Activated naive CD8-positive, alpha-beta T cell treated with anti-CD3 and anti-CD28 coated beads, Interleukin-2, amount 50 U/mL, for 16 hours (primary cell): ENCODE measurements at places on chromosomes 7 and 10.

GRCh38 chr10:119217401-119217800 lies 10.0 kb downstream of the GRK5 start:
- no peak for DNase-seq

- no peak for DNase-seq
Observed at GRCh38 chr10:125096371-125096770, 64.0 kb downstream of the CTBP2 start.

- DNase-seq, result no peak
Observed at GRCh38 chr7:87575521-87575920, 25.2 kb downstream of the ABCB1 start.

GRCh38 chr10:102904346-102904745 lies 13.7 kb upstream of the CNNM2 start:
- DNase-seq, result no peak

DNA sequence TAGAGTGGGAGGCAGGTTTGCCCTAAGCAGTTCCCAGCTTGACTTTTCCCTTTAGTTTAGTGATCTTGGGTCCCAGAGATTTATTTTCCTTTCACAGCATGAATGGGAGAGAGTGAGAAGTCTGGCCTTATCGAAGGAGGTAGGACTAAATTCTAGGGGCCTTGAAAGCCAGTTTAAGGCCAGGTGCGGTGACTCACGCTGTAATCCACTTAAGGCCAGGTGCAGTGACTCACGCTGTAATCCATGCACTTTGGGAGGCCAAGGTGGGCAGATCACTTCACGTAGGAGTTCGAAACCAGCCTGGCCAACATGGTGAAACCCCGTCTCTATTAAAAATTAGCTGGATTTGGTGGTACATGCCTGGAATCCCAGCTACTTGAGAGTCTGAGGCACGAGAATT lies 392.2 kb downstream of the ACTR3B start:
- no peak for DNase-seq

DNA sequence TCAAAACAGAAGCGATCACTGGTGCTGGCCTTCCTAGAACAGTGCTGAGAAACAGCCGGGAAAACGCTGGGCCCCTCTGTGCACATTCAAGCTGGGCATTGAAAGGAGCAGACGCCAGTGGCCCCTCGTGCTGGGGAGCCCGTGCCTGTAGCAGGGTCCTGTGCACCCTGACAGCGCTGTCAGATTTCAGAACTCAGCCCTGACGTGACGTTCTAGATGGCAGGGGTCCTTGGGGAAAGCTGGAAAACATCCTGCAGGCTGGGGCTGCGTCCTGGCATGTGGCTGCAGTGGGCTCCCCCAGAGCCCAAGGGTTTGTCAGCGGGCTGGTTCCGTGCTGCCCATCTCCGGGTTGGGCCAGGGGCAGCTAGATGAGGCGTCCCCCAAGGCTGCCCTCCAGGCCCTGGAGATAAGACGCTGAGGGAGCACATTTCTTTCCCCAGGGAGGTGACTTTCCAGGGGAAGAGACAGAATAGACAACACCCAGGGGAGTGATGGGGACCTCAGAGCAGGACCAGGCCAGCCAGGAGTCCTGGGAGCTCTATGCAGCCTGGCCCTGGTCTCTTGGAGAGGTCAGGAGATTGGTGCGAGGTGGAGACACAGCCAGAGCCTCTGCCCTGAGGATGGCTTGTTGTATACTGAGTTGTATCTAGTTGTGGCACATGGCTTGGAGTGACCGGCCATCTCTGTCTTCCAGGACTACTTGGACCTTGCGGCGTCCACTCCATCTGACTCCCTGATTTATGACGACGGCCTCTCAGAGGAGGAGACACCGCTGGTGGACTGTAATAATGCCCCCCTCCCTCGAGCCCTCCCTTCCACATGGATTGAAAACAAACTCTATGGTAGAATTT lies 12.1 kb upstream of the CSGALNACT2 start:
- DNase-seq, result no peak

GRCh38 chr10:2097937-2098336 lies 360.6 kb upstream of the ADARB2 start:
- DNase-seq, result no peak

- no peak for DNase-seq
Observed at GRCh38 chr10:78359640-78360091, 326.0 kb downstream of the RPS24 start.

- no peak for DNase-seq
Observed at GRCh38 chr10:35268323-35268722, 68.0 kb upstream of the CCNY start.

- DNase-seq, result no peak
Observed at GRCh38 chr7:1818575-1819258, 148.6 kb downstream of the ELFN1 start.

- no peak for DNase-seq
Observed at GRCh38 chr7:80335511-80336231, 176.2 kb downstream of the GNAT3 start.

DNA sequence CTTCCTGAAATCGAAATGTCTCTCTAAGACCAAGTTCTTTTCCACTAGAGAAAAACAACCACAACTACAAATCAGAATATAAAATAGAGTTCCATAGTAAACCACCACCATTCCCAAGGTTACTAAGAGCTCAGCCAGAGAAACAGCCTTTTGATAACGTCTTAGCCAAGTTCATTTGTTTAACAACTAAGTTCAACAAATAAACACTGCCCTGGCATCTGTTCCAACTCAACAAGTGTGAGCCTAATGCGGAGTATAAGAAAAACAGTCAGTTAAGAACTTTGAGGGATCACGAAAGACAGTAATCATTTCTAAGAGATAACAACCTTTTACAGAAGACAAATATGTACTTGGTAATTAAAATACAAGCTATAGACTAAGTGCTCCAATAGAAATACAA lies 77.3 kb downstream of the CALD1 start:
- no peak for DNase-seq

- DNase-seq, result peak; percentile 31
Observed at GRCh38 chr10:22321156-22321923, 441 bp downstream of the BMI1 start.
